Endothelial cell (in vitro differentiated cells): ENCODE measurements at places on chromosomes 1 and 21. TPM values are rescaled to one million over a fixed set of nuclear protein-coding genes. Genes with fewer than 3 reads are reported as not detected.

DNA sequence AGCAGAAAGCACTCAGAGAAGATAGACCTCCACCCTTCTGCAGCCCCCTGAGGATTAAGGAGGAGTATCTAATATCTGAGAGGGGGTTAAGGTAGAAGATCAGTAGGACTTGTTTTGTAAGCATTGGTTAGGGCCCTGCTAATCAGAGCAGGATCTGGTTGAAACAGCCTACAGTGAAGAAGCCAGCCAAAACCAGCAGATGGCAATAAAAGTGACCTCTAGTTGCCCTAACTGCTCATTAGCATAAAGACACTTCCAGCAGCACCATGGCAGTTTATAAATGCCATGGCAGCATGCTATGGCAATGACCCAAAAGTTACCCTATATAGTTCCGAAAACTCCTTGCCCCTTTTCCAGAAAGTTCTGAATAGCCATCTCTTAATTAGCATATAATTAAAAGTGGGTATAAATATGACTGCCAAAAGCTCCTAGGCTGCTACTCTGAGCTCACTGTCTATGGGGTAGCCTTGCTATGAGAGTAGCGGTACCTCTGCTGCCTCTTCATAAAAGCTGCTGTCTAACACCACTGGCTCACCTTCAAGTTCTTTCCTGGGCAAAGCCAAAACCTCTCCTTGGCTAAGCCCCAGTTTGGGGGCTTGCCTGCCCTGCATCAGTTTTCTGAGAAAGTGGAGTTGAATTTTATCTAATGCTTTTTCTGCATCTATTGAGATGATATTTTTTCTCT lies 254.2 kb downstream of the PAPPA2 start:
- DNase-seq = no peak

DNA sequence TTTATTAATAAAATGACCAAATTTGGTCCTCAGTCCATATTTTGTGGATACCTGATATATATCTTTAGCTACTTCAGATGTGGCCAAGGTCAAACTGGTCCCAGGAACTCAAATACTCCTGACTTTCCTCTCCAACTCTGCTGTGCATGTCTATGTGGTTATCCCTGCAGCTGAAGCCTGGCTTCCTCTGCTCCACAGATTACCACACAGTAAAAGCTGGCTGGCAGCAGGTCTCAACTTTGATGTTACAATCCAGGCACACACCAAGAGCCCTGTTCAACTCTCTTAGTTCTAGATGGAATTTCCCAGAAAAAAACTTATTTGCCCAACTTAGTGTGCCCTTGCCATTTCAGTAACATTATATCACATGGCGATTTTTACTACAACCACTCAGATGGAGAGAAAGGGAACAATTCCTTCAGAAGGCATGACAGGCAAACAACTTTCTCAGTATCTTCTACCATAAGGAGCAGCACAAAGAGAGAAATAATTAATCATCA lies 479.5 kb downstream of the PLPP3 start:
- no peak for DNase-seq

Gene SPRR4
- not detected for total RNA-seq

Gene DNALI1
- 13.0 TPM for total RNA-seq

DNA sequence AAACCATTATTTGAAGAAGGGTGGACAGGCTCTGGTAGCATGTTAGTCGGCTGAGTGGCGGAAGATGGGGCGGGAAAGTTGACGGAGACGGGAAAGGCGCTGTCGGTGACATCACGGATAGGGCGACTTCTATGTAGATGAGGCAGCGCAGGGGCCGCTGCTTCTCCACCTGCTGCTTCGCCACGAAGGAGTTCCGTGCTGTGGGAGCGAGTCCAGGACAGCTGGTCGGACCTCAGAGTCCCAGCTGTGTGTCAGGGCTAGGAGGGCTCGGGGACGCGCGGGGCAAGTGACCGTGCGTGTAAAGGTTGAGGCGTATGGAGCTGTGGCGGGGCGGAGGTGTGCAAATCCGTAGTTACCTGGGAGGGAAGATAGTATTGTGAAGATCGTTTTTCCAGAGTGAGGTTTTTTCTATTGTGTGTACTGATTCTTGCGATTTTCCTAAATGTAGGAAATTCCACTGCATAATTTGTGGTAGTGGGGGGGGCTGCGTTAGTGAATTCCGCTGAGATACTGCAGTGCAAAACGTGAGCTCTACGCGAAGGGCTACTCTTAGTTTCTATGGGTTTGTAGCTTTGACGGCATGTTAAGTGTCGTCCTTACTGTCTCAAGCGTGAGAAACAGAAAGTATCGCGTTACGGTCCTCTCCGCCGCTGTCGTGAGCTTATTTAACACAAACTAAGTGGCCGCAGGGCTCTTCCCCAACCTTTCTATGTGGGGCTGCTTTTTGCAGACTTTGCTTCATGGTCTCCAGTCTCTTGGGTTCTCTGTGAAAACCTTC lies 111.2 kb upstream of the NBPF11 start:
- peak; percentile 50 for DNase-seq

DNA sequence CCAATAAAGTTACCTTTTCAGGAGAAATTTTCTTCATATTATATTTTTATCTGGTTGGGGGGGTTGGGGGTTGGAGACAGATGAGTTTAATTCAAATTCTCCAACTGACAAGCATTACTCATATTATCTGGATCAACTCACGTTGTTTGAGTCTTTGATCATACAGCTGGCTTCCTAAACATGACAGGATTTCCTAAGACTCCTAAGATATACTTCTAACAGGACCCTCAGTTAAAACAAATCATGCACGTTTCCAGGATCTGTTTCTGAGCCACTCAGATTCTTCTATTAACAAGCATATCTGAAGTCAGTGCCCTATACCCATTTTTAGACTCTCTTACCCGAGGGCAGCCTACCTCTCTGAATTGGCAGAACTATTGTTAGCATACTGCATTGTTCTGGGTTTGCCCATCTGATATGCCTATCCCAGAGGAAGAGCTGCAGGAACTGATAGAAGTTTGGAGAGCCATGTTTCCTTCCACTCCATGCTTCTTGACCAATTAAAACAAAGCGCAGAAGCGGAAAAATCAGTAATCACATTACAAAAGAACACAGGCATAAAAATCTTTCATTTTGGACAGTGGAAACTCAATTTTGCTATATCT lies 653.9 kb downstream of the LTN1 start:
- no peak for DNase-seq

Gene TAS1R1
- total RNA-seq = not detected

Gene UMODL1
- not detected for total RNA-seq

DNA sequence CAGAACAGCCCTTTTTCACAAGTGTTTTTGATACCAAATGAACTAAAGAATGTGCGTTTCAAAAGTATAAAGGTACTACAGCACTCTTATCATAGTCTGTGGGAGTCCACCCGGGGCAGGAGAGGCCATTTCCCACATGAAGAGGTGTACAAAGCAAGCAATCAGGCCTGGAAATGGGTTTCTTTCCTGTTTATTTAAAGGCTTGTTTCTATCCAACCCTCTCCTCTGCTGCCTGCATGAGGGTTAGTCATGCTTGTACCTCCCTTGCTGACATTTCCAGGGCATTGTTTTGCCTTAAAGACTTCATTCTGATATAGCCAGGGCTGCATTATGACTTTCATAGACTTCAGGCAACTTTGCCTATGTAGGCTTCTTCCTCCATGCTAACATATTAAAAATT lies 11.6 kb downstream of the SELP start:
- no peak for DNase-seq

GRCh38 chr1:216843409-216843808 lies 120.2 kb upstream of the ESRRG start:
- DNase-seq = no peak

DNA sequence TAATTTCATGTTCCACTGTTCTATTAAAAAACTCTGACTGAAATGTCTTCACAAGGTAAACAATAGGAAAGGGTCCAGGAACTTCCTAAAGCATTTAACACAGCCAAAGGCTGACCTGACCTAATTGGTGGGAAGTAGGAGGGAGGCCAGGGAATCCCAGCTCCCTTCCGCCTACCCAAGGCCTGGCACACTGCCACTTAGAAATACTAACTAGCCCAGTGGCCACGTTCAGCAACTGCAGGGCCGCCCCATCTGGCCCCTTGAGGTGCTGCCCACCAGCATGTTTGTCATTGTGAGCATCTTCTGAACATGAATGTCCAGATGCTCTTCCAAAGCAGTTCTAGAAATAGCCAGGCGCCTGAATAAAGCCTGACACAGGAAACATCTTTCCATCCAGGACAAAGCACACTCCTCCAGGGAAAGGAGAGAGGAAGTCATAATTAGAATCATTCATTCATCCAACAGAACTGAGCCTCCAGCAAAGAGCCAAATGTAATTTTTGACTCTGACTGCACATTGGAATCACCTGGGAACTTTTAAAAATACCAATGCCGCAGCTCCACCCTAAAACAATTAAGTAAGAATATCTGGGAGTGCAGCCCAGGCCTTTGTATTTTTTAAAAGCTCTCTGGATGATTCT lies 44.6 kb upstream of the BCL9 start:
- DNase-seq = peak; percentile 17

Gene RGL1
- total RNA-seq = 60.7 TPM

- no peak for DNase-seq
Measured at GRCh38 chr21:44408226-44408625, 47.1 kb upstream of the LRRC3 start.

GRCh38 chr1:209155546-209155945 lies 428.0 kb upstream of the CAMK1G start:
- DNase-seq = no peak

GRCh38 chr1:226979517-226980121 lies 39.5 kb downstream of the COQ8A start:
- no peak for DNase-seq

- no peak for DNase-seq
Measured at GRCh38 chr1:81142099-81142826, 658.5 kb upstream of the ADGRL2 start.

DNA sequence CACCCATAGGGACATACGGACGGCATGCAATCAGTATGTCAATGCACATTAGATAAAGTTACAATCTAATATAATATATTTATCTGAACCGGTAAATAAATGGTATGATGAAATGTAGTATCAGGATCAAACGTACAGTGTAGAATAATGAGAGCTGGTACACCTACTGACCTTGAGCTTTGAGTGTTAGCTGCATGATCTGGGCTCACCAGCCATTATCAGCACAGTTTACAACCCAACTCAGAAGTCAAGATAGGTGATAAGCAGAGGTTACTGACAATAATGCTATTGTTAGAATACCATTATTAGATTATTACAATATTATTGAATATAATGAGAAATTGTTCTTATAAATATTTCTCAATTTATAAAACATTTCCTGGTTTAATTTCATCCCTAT lies 103.0 kb upstream of the ESRRG start:
- no peak for DNase-seq

DNA sequence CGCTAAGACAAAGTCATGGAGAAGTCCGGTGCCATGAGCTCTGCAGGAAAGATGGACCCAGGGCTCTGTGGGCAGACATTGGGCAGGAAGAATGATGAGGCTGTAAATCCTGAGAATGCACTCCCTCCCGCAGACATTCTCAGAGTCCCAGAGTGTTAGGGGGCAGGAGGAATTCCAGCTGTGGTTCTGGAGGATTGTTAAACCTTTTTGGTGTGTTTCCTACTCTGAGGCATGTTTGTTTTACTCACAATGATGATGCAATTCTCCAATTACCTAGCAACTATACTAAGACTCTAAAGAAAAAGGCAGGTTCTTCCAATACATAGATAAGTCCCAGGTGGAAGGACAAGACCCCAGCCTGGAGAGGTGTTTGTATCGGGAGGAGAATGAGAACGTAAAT lies 2.8 kb upstream of the CAPN9 start:
- DNase-seq = no peak

- no peak for DNase-seq
Measured at GRCh38 chr1:192795916-192796618, 12.8 kb upstream of the RGS2 start.

DNA sequence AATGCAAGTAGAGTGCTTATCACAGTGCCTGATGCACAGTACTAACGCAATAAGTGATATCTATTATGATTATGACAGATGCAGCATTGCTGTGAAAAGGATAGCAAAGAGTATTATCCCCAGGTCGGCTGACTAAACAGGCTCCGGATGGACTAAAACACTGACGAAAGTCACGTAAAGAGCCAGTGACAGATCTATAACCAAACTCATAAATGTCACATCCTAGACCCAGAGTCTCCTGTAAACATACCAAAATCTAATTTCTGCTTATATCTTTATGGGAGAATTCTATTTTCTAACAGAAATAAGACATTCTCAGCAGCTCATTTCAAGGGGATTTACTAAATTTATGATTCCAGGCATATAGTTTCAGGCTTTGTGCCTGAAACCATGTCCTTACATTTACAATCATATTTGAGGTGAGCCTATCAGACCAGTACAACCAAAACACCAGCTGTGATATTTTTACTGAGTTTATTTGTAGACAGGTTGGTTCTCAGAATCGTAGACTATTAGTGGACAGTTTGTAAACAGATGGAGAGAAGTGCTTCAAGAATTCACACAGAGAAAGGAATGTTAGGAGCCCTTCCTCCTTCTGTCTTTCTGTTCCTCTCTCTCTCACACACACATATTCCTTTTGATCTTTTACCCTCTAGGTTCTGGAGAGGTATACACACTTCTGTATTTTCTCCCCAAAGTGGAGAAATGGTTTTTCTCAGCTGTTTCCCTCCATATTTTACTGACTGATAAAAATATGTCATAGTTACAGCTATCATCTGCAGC lies 52.4 kb upstream of the WDR26 start:
- DNase-seq = no peak

GRCh38 chr21:33015096-33015495 lies 10.6 kb upstream of the OLIG2 start:
- DNase-seq = no peak

DNA sequence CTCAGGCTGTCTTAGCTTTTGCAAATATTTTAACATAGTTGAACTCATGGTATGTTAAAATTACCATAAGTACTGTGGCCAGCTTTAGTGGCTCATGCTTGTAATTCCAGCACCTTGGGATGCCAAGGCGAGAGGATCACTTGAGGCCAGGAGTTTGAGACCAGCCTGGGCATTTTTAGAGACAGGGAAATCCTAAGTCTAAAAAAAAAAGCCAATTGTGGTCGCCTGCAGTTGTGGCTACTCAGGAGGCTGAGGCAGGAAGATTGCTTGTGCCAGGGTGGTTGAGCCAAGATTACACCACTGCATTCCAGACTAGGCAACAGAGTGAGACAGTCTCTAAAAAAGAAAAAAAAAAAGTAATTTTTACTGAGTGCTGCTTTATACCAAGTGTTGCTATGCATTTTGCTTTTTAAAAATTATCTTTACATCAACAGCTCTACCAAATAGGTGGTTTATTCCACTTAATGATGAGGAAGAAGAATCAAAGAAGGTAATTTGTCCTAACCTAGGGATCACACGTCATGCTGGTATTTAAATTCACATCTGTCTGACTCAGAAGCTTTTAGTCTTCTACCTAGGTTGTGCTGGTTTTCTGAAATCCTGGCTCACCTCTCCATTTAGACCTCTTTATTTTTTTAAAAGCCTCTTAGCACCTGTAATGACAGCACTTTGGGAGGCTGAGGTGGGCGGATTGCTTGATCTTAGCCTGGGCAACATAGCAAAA lies 16.8 kb downstream of the PPP1R12B start:
- no peak for DNase-seq

Gene IRF6
- 21.3 TPM for total RNA-seq
